Activated naive CD8-positive, alpha-beta T cell treated with anti-CD3 and anti-CD28 coated beads, Interleukin-2, amount 50 U/mL, for 24 hours (primary cell): ENCODE measurements at places on chromosomes 6 and 20.

- DNase-seq: no peak
These were observed 26.6 kb downstream of the ZNF133 start for GRCh38 chr20:18314786-18315406.

- no peak for DNase-seq
These were observed 152.9 kb upstream of the DST start for GRCh38 chr6:56795466-56796195.

DNA sequence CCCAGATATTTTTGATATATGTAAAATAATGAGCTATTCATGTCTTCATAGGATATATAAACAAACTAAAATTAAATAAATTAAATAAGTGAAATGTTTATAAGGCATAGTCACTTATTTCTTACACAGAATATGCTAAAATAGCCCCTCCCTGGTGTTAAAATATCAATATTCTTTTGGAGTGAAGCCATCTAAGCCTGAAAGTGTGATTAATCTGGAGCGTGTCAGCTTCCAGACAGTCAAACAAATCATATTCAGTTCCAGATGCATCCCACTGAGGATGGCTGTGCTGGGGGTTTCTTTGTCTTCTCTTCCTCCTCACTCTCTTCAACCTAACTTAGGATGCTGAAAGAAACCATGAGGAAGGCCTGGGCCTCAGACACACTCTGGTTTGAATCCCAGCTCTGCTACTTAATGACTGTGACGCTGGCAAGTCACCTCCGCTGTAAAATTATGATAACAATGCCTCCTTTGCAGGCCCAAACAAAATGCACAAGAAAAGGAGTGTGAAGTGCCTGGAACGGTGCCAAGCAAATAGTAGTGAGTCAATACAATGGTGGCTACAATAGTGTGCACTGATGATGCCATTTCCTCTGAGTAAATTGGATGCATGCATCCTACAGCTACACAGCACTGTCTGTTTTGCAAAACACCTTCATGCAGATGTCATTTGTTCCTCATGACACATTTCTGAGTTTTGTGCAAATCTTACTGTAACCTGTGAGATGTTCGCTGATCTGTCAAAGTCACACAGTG lies 161.4 kb downstream of the FOXC1 start:
- DNase-seq: peak; percentile 29

DNA sequence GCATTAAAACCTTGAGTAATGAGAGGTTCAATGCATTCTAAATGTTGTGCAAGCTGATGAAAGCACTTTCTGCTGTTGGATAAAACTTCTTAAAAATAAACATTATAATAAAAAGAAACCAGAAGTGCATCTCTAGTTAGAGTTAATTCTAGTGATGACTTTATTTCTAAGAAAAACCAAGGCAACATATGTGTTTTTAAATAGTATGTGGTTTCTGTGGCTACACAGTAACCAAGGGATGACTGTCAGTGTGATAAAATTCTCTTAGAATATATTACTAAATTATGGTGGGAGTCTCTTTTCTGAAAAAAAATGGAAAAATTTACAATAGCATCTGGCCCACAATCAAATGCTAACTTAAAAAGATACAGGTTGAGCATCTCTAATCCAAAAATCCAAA lies 117.0 kb downstream of the ME1 start:
- DNase-seq: no peak

DNA sequence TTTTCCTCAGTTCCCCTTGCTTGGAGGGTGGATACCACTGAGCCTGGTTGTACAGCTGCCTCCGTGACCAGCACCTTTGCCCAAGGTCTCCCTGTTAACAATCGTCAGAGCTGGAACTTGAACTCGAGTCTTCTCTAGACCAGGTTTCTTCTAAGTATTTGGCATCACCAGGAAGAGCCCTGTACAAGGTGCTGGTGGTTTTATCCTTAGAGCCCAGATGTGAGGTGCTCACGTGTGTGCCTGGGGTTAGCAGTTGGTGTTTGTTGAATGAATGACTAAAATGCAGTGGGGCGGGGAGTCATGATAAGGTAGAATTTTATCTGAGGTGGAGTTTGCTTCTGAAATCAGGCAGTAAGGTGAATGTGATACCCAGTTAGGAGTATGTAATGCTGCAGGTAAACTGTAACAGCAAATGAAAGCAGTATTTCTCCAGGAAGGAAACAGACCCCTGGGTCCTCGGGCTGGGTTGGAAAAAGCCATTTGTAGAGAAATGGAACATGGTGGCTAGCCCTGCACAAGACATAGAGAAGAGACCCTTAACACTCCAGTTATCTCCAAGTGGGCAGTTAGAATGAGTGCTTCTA lies 3.1 kb downstream of the DNAJC5 start:
- DNase-seq: no peak

DNA sequence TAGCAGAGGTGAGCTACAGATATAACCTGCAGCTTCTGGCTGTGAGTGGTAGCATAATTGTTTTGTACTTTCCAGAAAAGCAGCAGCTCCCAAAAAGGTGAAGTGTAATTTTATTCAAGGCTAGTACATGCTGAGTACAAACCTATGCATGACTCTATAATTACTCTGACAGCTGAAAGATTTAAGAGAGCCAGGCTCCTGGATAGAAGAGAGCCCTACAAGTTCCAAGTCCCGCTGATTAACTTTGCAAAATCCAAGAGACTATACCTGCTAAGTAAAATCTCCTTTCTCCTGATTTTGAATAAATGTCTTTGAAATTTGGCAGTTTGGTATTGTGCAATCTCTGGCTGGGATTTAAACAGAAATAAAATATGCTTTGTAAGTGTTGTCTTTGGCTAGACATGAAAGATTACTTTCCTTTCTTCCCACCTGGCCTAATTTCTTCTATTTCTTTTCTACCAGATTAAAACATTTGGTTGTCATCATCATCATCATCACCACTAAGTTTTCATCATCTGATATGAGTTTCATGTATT lies 79.5 kb downstream of the CTNNBL1 start:
- DNase-seq: no peak

- DNase-seq: no peak
These were observed 25.2 kb upstream of the SRSF6 start for GRCh38 chr20:43432498-43432897.

DNA sequence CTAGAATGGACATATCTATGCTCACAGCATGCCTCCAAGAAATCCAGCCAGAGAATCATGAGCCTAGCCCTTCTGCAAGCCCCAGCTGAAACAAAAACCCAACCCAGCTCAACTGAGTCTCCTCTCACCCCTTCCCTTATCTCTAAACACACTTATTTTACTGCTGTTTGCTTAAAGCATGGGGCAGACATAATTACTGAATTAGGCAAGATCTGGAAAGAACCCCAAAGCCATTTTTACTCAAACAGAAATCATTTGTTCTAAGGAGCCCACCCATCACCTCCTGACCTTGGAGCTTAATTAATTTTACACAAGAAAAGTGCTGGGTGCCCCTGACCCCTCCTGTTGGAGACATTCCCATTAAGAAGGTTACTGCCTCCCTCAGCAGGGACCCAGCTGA lies 291.6 kb downstream of the MAFB start:
- no peak for DNase-seq
